ENCODE measurements at places on chromosomes 11 and 22.

GRCh38 chr11:33272338-33273107 lies 15.3 kb downstream of the HIPK3 start:
- DNase-seq: no peak

- no peak for DNase-seq
Observed at GRCh38 chr11:69041516-69041915, 7.2 kb upstream of the TPCN2 start.

DNA sequence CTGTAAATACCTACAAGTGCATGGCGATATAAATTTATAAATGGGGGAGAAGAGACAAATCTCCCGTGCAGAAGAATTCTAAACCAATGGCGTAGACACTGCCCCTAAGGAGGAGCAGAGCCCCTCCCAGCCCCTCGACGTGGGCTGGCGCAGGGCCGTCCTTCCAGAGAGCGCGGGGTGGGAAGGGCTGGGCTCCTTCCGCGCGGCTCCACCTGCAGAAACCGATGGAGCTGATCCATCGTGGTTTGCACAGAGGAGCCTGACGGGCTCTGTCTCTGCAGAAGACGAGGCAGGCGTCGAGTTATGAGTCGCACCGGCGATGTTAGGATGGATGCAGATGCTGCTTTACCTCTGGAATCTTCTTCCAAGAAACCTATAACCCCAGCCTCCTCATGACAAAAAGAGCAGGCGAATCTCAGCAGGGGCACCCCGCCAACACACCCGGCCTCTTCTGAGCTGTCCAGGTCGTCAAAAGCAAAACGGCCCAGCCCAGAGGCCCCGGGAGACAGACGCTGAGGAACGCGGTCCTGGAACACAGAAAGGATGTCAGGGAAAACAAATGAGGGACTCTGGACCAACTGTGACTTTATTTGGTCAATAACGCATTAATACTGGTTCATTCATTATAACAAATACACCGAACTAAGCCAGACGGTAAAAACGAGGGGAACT lies 11.0 kb upstream of the B4GALNT4 start:
- no peak for DNase-seq

- no peak for DNase-seq
Observed at GRCh38 chr22:44583854-44584253, 85.8 kb upstream of the RTL6 start.

DNA sequence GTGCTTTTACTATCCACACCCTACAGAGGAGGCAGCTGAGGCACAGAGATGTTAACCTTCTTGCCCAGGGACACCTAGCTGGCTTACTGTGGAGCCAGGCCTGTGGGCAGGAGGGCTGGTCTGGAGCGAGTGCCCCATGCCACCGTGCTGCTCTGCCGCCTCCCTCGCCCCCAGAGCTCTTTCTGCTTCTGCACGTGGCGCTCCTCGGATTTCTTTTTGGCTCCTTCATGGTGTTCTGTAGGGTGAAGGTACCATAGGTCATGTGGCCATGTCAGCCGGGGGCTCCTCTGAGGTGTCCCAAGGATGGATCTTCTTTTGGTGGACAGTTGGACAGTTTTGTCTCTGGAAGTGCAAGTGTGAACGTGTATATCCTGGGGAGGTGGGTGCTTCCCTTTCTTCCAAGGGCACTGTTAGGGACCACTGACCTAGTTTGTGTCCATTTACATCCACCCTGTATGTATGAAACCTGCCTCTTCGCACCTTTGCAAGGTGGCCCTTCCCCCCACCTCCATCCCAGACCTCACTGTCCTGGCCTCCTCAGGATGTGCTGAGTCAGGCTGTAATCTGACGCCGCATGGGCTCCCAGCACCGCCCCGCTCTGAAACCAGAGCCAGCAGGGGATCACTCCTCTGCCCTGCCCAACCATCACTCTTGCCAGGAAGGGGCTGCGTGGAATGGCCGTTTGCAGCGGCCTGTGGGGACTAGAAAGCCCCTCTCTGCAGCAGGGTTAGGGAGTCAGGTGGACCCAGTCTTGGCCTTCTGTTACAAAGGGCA lies 31.7 kb downstream of the POLR3H start:
- no peak for DNase-seq

DNA sequence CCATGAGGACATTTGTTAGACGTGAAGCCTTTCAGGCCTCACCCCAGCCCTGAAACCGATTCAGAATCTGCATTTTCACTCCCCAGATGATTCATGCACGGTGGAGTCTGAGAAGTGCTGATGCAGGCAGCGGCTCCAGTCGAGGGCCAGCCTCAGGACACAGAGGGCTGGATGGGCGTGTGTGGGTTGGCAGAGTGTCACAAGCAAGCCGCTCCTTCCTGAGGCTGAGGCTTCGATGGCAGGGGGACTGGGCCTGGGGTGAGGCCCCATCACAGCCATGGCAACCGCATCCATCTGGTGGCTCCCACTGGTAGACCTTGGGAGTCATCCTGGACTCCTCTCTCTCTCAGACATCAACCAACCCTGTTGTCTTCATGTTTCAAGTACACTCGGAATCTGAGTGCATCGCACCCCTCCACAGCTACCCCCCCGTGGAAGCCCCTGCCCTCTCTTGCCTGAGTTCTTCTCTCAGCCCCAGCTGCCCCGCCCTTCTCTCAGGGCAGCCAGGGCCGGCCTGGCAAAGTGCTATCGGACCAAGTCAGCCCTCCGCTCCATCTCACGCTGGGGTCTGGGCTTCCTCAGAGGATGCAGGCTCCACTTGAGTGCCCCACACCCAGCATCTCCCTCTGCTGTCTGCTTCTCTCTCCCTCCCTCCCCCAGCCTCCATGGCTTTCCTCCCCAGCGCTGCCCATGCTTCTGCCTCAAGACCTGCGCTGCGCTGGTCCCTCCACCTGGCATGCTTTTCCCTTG lies 10.6 kb downstream of the KCNC1 start:
- DNase-seq: no peak

DNA sequence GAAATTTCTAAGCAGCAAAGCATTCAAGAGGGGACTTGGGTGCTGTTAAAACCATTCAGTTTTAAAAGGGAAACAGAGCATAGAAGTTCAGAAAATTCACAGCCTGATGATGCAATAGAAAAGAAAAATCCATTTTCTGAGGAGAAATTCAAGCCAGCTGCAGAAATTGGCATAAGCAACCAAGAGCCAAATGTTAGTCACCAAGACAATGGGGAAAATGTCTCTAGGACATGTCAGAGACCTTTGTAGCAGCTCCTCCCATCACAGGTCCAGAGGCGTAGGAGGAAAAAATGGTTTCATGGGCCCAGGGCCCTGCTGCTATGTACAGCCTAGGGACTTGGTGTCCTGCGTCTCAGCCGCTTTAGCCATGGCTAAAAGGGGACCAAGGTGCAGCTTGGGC lies 5.5 kb upstream of the IRAG1 start:
- no peak for DNase-seq

DNA sequence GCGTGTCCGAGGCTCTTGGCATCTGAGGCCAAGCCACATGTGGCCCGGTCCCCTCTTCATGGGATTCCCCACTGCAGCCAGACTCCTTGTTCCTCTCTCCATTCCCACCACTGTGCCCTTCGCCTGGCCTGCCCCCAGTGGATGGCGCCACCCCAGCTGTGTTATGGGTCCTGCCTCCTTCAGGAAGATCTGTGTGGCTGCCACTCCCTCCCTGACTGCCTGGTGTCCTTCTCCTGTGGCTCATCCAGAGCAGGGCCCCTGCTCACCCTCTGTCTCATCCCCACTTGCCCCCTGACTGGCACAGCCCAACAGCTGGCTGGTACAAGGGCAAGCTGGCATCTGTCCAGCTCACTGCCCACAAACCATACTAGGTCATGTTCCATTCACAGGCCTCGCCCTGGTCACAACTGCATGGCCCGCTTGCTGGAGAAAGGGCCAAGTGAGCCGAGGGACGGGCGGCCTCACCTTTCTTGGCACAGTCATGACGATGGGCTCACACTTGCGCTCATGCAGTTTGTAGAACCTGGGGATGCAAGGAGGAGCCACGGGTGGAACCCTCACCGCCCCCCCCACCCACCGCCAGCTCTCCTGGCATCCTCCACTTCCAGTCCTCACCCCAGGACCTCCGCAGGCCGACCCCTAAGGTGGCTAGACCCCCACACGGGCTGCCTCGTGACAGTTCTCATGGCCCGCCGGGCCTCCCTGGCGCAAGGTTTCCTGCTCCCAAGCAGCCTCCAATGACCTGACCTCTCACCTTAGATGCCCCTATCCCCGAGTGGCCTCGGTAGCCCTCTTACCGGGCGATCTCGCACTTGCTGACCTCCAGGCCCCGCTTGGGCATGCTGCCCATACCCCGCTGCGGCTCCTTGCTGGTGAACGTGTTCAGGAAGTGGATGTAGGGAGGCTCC lies 2.1 kb upstream of the PTPRCAP start:
- no peak for DNase-seq

- DNase-seq: no peak
Observed at GRCh38 chr11:64198511-64198910, 8.0 kb upstream of the FERMT3 start.

DNA sequence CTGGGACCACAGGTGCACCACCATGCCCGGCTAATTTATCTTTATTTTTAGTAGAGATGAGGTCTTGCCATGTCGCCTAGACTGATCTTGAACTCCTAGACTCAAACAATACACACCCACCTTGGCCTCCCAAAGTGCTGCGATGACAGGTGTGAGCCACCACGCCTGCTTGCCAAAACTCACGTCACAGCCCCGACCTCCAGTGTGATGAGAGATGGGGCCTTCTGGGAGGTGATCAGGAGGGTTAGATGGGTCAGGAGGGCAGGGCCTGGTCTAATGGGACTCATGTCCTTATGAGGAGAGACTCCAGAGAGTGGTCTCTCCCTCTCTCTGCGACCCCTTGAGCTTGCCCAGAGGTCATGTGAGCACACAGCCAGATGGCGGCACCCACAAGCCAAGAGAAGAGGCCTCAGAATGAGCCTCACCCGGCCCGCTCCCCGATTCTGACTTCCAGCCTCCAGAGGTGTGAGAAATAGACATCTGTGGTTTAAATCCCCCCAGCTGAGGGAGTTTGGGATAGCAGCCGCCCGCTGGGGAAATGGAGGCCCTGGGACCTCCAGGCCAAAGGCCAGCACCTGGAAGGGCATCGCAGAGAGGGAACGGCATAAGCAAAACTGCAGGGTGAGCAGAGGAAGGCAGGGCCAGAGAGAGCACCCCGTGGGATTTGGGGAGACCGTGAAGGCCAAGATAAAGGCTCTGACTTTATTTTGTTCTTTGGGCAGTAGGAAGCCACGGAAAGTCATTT lies 24.1 kb upstream of the GAL start:
- no peak for DNase-seq

DNA sequence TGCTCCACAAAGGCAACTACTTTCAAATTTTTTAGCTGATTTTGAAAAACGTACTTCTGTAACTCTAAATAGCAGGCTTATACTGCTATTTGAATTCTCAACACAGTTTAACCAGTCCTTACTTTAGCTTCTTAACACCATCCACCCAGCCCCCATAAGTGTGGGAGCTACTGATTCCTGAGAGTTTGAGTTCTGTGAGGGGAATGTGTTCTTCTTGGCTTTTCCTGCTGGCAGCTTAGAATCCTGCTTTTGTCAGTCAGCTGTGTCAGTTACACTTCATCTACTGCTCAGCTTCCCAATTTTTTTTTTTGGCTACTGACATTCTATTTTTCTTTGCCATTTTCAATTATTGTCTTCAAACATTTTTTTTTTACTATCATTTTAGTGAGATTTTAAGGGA lies 440.4 kb downstream of the INSC start:
- no peak for DNase-seq

- DNase-seq: no peak
Observed at GRCh38 chr11:84871116-84871515, 756.0 kb downstream of the DLG2 start.
